ENCODE measurements at places on chromosomes 6 and 20. TPM values are rescaled to one million over a fixed set of nuclear protein-coding genes. Genes with fewer than 3 reads are reported as not detected.

Gene PARD6B
- 0.16 TPM for total RNA-seq

Gene MLN
- not detected for total RNA-seq

Gene ETV7
- 1.8 TPM for total RNA-seq

Gene CAPN11
- not detected for total RNA-seq

Gene WFDC12
- total RNA-seq: not detected

Gene C6orf52
- not detected for total RNA-seq

Measured in hair follicle dermal papilla cell (primary cell).